ENCODE measurements at places on chromosomes 6 and 20. TPM values are rescaled to one million over a fixed set of nuclear protein-coding genes. Genes with fewer than 3 reads are reported as not detected.

DNA sequence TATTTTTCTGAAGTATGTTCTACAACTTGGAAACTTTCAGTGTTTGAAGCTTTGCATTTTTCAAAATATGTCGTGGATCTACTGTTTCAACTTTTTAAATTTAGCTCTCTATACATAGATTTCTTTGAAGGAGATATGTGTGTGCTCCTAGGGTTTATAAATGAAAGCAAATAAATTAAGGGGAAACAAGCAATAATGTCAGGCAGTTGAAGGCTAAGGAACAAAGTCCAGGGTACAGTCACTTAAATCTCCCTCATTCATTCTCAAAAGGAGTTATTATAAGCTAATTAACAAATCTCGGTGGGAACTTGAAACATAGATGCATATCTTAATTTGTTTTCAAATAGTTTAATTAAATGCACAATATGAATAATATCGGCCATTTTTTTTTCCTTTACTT, 79.4 kb downstream of the SAMD5 start:
- H3K4me1 ChIP-seq, result peaks cover 5% of the 10 kb centered on the region
- no peaks in the 10 kb centered on the region for H3K27me3 ChIP-seq
- H3K27ac ChIP-seq, result no peak overlapping the region
- H3K4me3 ChIP-seq, result no peak overlapping the region
- no peak for DNase-seq

WFDC2 gene
- 188 TPM for total RNA-seq

DNA sequence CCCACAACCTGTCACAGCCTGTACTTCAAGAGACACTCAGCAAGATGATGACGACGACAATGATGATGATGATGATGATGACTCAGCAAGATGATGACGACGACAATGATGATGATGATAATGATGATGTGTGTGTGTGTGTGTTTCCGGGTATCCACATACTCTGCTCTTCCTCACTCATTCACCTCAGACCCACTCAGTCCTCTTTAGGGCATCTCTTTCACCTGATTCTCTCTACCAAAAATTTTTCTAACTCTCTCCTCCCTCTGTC, 1.2 kb upstream of the EIF6 start:
- peak overlapping the region; percentile 93 for H3K27ac ChIP-seq
- H3K4me3 ChIP-seq, result peak overlapping the region; percentile 81
- peaks cover 4% of the 10 kb centered on the region for H3K36me3 ChIP-seq
- H3K27me3 ChIP-seq, result no peaks in the 10 kb centered on the region

GRCh38 chr6:152257581-152257980, 379.6 kb downstream of the SYNE1 start:
- peaks cover 23% of the 10 kb centered on the region for H3K36me3 ChIP-seq
- H3K4me3 ChIP-seq, result no peak overlapping the region
- no peaks in the 10 kb centered on the region for H3K27me3 ChIP-seq
- H3K4me1 ChIP-seq, result no peaks in the 10 kb centered on the region
- H3K27ac ChIP-seq, result no peak overlapping the region

DEF6 gene
- 5.9 TPM for total RNA-seq

- DNase-seq, result no peak
- no peaks in the 10 kb centered on the region for H3K4me1 ChIP-seq
- H3K36me3 ChIP-seq, result peaks cover 2% of the 10 kb centered on the region
- H3K27me3 ChIP-seq, result no peaks in the 10 kb centered on the region
- H3K27ac ChIP-seq, result no peak overlapping the region
Measured at GRCh38 chr6:9628819-9629218, 786.1 kb downstream of the TFAP2A start.

GRIK2 gene
- 6.3 TPM for total RNA-seq

- no peak for DNase-seq
- H3K27ac ChIP-seq, result no peak overlapping the region
- H3K27me3 ChIP-seq, result no peaks in the 10 kb centered on the region
- no peaks in the 10 kb centered on the region for H3K36me3 ChIP-seq
- H3K4me3 ChIP-seq, result no peak overlapping the region
Measured at GRCh38 chr20:18926965-18927364, 113.4 kb downstream of the SCP2D1 start.

GRCh38 chr6:156359912-156360311, 417.3 kb upstream of the ARID1B start:
- no peaks in the 10 kb centered on the region for H3K4me1 ChIP-seq
- H3K27ac ChIP-seq, result no peak overlapping the region
- H3K27me3 ChIP-seq, result no peaks in the 10 kb centered on the region
- DNase-seq, result no peak
- no peaks in the 10 kb centered on the region for H3K36me3 ChIP-seq

GRCh38 chr6:87700397-87701343, 1.4 kb downstream of the AKIRIN2 start:
- H3K27ac ChIP-seq, result peak overlapping the region; percentile 97
- peaks cover 2% of the 10 kb centered on the region for H3K36me3 ChIP-seq
- H3K4me1 ChIP-seq, result peaks cover 35% of the 10 kb centered on the region
- DNase-seq, result peak; percentile 21

GRCh38 chr20:33370291-33370690, 31.0 kb downstream of the CDK5RAP1 start:
- peaks cover 30% of the 10 kb centered on the region for H3K36me3 ChIP-seq
- peaks cover 3% of the 10 kb centered on the region for H3K4me1 ChIP-seq
- H3K27me3 ChIP-seq, result no peaks in the 10 kb centered on the region
- no peak overlapping the region for H3K27ac ChIP-seq
- no peak overlapping the region for H3K4me3 ChIP-seq
- DNase-seq, result no peak

WFDC5 gene
- total RNA-seq, result not detected

- no peak overlapping the region for H3K4me3 ChIP-seq
- H3K27me3 ChIP-seq, result peaks cover 6% of the 10 kb centered on the region
- peak; percentile 24 for DNase-seq
Measured at GRCh38 chr6:169420912-169421543, 167.4 kb upstream of the THBS2 start.

- no peaks in the 10 kb centered on the region for H3K36me3 ChIP-seq
- no peak for DNase-seq
- H3K4me3 ChIP-seq, result no peak overlapping the region
- H3K4me1 ChIP-seq, result peaks cover 23% of the 10 kb centered on the region
Measured at GRCh38 chr20:48604936-48605335, 222.9 kb downstream of the PREX1 start.

SIM1 gene
- total RNA-seq, result 6.9 TPM

IPCEF1 gene
- 0.77 TPM for total RNA-seq

ESR1 gene
- total RNA-seq, result not detected

DNA sequence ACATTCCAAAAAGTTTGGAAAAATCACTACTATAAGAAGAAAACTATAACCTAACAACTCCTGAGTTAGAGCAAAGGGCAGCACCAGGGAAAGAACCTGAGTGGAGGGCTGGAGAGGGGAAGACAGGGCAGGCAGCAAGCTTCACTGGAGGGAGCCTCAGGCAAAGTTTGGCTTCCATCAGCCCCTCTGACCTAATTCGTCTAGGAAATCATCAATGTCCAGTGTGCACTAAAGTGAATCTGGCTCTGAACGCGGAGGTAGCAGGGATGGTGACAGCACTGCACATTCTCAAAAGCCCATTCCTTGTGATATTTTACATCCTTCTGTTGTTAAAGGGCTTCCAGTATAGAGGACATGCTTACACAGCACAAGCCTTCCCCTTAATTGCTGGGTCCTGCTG, 87.1 kb downstream of the ZDHHC14 start:
- peaks cover 4% of the 10 kb centered on the region for H3K27me3 ChIP-seq
- no peak overlapping the region for H3K4me3 ChIP-seq
- no peak for DNase-seq
- no peaks in the 10 kb centered on the region for H3K4me1 ChIP-seq
- H3K27ac ChIP-seq, result no peak overlapping the region

PCK1 gene
- not detected for total RNA-seq

DNA sequence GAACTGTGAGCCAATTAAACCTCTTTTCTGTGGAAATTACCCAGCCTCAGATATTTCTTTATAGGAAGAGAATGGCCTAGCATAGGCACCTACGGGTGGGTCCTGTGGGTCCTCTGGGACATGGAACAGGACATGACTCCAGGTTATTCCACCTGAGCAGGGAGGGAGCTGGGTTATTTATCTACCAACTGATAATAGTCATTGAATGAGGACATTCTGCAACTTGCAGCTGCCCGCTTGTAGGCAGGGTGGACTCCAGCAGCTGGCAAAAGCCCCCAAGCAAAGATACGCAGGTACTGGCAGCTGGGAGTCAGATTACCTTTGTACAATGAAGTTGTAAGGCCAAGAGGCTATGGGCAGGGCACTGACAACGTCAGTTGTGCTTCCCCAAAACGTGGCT, 1.4 kb upstream of the BANF2 start:
- H3K4me3 ChIP-seq, result no peak overlapping the region
- peaks cover 3% of the 10 kb centered on the region for H3K27me3 ChIP-seq
- no peak overlapping the region for H3K27ac ChIP-seq

GRCh38 chr6:170421921-170422320, 115.4 kb downstream of the FAM120B start:
- H3K4me3 ChIP-seq, result no peak overlapping the region
- H3K27me3 ChIP-seq, result peaks cover 20% of the 10 kb centered on the region
- no peak for DNase-seq
- no peaks in the 10 kb centered on the region for H3K4me1 ChIP-seq
- peaks cover 3% of the 10 kb centered on the region for H3K36me3 ChIP-seq
- H3K27ac ChIP-seq, result no peak overlapping the region

- H3K4me3 ChIP-seq, result no peak overlapping the region
- H3K27me3 ChIP-seq, result no peaks in the 10 kb centered on the region
- H3K27ac ChIP-seq, result no peak overlapping the region
- H3K4me1 ChIP-seq, result no peaks in the 10 kb centered on the region
- DNase-seq, result no peak
- H3K36me3 ChIP-seq, result peaks cover 6% of the 10 kb centered on the region
Measured at GRCh38 chr6:98920904-98921431, 26.8 kb downstream of the FBXL4 start.

GRCh38 chr6:111600588-111601445, 4.9 kb downstream of the TRAF3IP2 start:
- H3K27ac ChIP-seq, result no peak overlapping the region
- H3K36me3 ChIP-seq, result peaks cover 6% of the 10 kb centered on the region
- H3K4me3 ChIP-seq, result no peak overlapping the region

- no peak for DNase-seq
- peaks cover 2% of the 10 kb centered on the region for H3K4me1 ChIP-seq
- H3K27me3 ChIP-seq, result no peaks in the 10 kb centered on the region
- no peaks in the 10 kb centered on the region for H3K36me3 ChIP-seq
Measured at GRCh38 chr6:65988006-65988405, 281.0 kb upstream of the EYS start.

OXT gene
- total RNA-seq, result not detected

DNA sequence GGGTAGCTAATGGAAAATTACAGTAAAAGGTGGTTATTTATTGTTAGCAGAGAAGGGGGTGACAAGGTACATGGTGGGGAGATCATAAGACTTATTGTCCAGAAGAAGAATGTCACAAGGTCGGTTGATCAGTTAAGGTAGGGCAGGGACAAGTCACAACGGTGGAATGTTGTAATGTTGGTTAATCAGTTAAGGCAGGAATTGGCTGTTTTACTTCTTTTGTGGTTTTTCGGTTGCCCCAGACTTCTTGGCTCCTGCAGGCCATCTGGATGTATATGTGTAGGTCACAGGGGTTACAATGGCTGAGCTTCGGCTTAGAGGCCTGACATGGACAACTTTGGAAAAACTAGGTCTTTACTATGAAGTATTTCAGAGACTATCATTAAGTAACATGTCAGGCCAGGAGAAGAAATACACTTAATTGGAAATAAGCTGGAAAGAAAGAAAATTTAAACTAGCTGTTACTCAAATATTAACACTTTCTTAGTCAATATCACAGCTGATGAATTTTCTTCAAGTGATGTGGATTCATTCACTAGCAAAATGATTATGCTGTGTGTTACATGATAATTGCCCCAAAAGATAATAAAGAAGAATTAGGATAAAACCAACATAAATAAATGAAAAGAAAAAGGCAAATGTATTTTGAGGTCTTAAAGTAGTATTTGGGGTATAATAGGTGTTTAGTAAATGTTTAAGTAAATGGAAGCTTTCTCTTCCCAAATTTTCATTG, 4.4 kb downstream of the AIG1 start:
- no peak for DNase-seq
- H3K36me3 ChIP-seq, result peaks cover 1% of the 10 kb centered on the region
- no peaks in the 10 kb centered on the region for H3K27me3 ChIP-seq
- H3K4me1 ChIP-seq, result peaks cover 20% of the 10 kb centered on the region
- H3K27ac ChIP-seq, result peak overlapping the region; percentile 36

- H3K36me3 ChIP-seq, result peaks cover 38% of the 10 kb centered on the region
- no peak for DNase-seq
- no peaks in the 10 kb centered on the region for H3K27me3 ChIP-seq
- H3K27ac ChIP-seq, result no peak overlapping the region
- H3K4me1 ChIP-seq, result peaks cover 20% of the 10 kb centered on the region
- H3K4me3 ChIP-seq, result no peak overlapping the region
Measured at GRCh38 chr6:106227612-106228507, 97.7 kb downstream of the ATG5 start.

GPLD1 gene
- 7.4 TPM for total RNA-seq

DNA sequence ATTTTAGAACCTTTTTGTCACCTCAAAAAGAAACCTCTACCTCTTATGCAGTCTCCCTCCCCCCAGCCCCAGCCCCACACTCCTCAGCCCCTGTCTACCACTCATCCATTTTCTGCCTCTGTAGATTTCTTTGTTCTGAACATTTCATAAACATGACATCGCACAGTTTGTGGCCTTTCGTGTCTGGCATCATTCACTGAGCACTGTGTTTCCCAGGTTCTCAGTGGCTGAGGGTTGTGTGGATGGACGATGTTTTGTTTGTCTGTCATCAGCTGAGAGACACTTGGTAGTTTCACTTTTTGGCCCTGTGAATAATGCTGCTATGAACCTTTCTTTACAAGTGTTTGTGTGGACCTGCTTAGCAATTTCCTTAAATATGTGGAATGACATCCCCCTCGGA, 64.5 kb downstream of the FAM120B start:
- peaks cover 7% of the 10 kb centered on the region for H3K36me3 ChIP-seq
- H3K27ac ChIP-seq, result no peak overlapping the region
- H3K4me1 ChIP-seq, result peaks cover 38% of the 10 kb centered on the region
- no peaks in the 10 kb centered on the region for H3K27me3 ChIP-seq

DNA sequence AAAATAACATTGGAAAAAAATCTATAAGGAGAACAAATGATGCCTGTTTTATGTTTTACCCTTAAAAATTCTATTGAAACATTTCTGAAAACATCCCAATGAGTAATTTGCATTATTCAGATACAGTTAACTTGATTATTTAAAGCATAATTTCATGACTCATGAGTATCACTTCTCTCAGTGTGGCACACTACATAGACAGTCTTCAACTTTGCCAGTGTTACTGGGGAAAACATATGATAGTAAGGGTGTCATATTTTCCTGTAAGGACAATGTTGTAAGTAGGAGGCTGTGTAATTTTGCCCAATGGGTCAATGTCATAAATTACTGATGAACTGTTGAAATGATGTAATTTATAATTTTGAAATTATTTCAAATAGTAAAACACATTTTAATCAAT, 125.5 kb downstream of the PHACTR1 start:
- H3K36me3 ChIP-seq, result no peaks in the 10 kb centered on the region
- no peak for DNase-seq
- H3K4me3 ChIP-seq, result no peak overlapping the region
- no peak overlapping the region for H3K27ac ChIP-seq
- peaks cover 10% of the 10 kb centered on the region for H3K4me1 ChIP-seq
- H3K27me3 ChIP-seq, result peaks cover 5% of the 10 kb centered on the region
